ENCODE measurements at places on chromosomes 16 and 17. TPM values are rescaled to one million over a fixed set of nuclear protein-coding genes. Genes with fewer than 3 reads are reported as not detected.

GRCh38 chr17:70271200-70271599 is 101.9 kb downstream of the KCNJ2 start:
- no peak for DNase-seq

DNA sequence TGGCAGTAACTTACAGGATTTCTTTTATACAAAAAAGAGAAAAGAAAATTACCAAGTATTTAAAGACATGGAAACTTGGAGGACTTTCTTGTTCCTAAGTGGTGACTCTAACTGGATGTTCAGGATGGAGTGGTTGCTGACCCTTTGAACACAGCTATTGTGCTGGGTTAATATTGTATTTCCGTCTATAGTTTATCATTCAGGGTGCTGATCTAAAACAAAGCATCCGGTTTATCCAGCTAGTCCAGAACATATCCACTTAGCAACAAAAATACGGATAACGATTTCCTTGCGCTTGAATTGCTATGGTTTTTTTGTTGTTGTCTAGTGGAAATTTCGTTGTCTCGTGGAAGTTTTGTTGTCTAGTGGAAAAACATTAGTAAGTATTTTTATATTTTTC is 38.2 kb downstream of the SNTB2 start:
- DNase-seq = no peak

DNA sequence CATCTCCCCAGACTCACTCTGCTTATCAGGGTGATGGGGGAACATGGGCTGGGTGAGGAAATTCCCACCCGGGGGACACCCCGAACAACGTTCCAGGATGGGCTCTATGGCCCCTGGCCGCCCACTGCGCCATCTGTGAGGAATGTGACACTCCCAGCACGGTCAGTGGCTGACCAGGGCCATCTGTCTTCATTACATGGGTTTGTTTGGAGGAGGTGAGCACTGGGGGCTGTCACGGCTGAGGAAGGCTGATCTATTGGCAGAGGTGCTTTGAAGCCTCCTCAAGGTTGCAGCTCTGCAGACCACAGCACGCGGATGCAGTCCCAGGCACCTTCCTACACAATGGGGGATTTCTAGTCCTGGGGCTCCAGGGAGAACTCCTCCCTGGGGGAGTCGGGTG is 214.1 kb upstream of the FOXF1 start:
- DNase-seq = no peak

The MT3 gene
- total RNA-seq = not detected

- DNase-seq = no peak
These were observed 156.4 kb downstream of the SNX29 start for GRCh38 chr16:12132850-12133440.

DNA sequence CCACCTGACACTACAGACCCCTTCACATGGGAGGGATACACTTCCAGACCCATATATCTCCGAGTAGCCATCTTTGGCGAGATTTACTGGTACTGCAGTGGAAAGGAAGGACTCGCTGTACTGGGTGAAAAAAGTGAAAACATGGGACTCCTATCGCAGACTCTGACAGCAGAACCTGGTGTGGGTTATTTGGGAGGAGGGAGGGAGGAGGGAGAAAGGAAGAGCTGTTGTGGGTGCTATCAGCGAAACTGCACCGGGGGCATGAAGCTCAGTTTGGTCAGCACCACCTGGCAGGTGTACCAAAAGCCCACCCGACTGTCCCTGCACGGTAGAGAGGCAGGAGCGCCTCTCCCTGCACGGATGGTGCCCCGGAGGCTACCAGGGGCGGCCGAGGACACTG is 5.0 kb downstream of the HBQ1 start:
- no peak for DNase-seq

DNA sequence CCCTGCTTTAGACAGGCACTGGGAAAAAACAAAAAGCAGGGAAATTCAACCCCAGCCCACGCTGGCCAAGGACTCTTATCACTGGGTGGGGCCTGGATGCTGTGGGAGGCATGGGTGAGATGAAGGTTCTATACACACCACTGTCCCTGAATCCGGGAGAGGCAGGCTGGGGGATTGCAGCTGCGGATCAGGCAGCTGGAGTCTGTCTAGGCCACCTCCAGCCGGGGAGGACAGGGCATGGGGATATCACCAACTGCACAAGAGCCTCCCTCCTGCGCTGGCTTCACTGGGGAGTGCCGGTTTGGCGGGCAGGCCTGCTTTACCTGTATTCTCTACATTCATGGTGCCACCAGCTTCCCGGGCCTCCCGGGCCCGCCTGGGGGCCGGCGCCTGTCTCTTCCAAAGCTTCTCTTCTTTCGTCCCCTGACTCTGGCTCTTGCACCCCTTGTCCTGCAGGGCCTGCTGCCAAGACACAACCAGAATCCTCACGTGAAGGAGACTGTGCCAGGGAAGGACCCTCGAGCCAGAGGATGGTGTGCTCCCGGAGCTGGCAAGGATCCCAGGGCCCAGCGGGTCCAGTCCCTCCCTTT is 13.9 kb downstream of the KIFC3 start:
- DNase-seq = no peak

DNA sequence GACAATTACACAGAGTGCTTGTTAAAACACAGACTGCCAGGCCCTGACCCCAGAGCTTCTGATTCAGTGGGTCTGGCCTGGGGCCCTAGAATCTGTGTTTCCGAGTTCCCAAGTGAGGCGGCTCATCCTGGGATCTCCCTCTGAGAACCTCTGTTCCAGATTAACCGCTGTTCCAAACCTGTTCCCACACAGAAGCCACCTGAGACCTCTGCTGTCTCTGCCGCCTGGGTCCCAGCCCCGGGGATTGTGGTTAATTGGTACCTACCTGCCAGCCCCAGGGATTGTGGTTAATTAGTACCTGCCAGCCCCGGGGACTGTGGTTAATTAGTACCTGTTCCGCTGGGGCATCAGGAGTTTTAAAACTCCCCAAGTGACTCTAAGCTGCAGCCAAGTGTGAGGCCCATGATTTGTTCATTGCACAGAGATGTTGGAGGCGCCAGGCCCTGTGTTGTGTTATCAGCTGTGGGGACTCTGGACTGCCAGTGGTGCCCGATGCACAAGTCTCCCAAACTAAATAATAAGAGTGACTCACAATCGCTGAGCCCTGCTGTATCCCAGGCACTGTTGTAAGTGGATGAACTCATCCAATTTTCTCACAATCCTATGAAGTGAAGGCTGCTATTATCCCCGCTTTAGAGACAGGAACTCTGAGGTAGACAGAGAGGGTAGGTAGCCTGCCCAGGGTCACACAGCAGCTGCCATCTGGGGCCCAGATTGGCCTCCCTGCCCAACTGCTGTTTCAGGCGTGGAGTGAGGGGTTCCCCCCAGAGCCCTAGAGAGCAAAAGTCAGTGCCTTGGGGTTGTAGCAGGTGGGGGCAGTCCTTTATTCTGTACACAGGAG is 219.7 kb downstream of the IRF8 start:
- no peak for DNase-seq
